GM04503 (cell line): ENCODE measurements at places on chromosomes 7 and 10.

- DNase-seq = no peak
Observed at GRCh38 chr10:26386781-26387180, 51.4 kb upstream of the APBB1IP start.

DNA sequence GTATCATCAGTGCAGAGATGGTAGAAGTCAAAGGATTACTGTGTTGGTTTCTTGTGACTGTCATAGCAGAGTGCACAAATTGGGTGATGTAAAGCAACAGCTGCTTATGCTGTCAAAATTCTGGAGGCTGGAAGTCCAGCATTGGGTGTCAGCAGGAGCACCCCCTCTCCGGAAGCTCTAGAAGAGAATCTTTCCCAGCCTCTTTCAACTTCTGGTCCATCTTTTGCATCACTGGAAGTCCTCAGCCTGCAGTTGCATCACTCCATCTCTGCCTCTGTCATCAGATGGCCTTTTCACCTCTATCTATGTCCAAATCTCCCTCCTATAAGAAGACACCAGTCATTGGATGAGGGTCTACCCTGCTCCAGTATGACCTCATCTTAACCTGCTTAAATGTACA is 35.8 kb upstream of the GALNTL5 start:
- no peak for DNase-seq

DNA sequence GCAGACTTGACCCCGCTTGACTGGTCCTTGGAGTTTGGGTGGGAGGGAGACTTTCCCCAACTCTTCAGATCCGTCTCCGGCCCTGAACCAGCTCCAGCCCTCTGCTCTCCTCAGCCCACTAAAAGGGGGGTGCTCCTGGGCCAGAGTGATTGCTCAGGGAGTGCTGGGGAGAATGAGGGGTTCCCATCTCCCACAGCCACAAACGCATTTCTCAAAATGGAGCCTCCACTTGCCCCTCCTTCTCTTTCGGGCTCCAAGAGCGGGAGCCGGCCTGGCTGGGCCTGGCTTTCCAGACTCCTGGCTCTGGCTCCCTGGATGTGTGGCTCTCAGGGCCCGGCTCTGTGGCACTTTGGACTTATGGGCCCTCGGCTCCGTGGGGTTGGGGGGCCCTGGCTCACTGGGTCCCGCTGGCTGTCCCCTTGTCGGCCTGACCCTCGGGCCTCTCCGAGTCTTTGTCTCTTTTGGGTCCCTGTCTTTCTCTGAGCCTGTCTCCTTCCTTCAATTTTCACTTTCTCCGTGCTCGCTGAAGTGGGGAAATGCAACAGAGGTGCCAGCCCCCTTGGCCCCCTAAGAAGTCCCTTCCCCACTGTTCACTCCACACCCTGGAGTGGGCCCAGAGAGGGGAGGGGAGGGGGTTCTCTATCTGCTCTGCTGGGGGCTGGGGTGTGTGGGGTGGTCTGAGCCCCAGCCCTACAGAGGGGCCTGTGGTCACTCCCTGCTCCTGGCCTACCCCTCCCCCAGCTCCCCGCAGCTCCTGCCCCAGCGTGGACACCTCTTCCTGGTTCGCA is 713 bp downstream of the LZTS2 start:
- no peak for DNase-seq

DNA sequence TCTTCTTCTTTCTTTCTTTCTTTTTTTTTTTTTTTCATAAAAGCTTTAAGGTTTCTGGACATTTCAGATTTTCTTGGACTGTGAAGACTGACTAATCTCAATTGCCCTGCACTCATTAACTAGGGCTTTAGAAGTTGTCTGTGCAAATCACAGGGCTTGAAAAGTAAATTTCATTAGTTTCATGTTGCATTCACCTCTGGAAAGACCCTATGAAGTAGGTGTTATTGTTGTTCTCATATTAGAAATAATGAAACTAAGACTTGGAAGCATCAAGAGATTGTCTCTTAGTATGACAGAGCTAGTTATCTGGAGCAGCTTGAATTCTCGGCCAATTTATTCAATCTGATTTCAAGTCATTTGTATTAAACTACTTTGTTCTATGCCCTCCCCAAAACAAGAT is 28.2 kb upstream of the SEMA3D start:
- DNase-seq = no peak

DNA sequence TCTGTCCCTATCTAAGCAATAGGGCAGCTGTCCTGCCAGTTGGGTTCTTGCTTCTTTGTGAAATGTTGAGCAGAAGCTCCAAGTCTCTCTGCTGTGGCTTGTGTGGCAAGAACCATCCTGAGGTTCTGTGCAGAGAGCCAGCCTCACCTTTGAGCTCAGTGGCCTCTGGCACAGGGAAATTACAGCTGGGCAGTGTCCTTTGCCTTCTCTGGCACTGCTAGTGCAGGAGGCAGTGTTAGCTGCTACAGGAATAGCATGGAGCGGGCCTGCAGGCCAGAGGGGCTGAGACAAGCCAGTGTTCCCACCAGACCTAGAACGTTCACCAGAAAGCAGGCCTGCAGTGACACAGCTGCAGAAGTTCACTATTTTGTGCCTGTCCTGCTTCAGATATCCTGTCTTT is 1.8 kb downstream of the PRXL2A start:
- no peak for DNase-seq

GRCh38 chr10:17958049-17958448 is 6.3 kb downstream of the SLC39A12 start:
- no peak for DNase-seq

- DNase-seq = no peak
Observed at GRCh38 chr10:87664276-87664701, 4.6 kb downstream of the PAPSS2 start.

DNA sequence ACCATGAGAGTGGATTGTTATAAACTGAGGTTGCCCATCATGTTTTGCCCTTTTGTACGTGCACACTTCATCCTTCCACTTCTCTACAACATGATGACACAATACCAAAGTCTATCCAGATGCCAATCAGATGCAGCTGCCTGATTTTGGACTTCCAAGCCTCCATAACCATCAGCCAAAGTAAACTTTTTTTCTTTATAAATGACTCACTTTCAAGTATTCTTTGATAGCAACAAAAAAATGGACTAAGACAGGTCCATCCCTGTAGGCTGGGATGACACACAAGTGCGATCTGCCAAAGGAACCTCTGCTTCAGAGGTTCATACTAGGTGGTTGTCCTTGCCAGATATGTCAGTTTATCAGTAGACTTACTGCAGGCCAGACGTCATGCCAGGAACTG is 320.2 kb upstream of the FZD1 start:
- DNase-seq = no peak

- DNase-seq = no peak
Observed at GRCh38 chr10:102645388-102645740, 1.1 kb downstream of the TRIM8 start.

DNA sequence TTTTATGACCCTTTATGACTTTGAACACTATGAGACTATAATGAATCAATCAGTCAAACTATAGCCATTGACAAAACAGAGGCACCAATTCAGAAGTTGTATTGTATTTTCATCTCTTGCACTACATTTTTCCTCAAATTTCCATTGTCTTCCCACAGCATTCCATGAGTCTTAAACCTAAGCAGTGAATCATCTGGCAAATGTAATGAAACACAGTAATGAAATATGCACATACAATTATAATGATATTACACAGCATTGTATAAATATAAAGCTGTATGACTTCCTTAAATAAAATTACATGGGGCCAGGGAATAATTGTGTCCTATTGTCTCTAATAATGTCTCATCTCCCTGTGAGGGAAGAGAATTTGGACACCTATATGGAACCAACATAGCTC is 45.0 kb downstream of the VWDE start:
- DNase-seq = no peak

DNA sequence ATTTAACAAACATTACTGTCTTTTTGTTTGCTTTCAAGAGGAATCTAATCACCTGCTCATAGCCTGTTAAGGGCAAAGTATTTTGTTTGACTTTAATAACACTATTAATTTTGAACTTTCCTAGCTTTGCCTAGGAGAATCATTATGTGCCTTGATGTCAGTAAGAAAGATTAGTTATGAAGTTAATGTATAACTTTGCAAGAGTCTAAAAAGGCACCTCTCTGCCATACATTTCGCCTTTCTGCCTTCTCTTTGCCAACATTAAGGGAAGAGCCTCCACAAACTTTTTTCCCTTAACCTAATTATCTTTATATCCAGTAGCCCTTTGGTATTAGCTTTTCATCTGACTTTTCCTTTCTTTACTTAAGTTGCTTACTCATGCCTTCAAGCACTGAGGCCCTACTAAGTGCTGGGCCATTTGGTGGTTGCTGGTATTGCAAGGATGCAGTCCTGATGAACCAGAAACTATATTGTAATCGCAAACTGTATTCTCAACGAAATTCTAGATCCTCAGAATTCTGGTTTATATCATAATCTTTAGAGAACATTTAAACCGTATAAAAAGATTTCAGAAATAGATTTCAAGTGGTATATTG is 108.5 kb downstream of the SND1 start:
- no peak for DNase-seq

GRCh38 chr7:25456467-25457171 is 228.3 kb upstream of the NPVF start:
- no peak for DNase-seq
